ENCODE measurements at places on chromosomes 6 and 20.

DNA sequence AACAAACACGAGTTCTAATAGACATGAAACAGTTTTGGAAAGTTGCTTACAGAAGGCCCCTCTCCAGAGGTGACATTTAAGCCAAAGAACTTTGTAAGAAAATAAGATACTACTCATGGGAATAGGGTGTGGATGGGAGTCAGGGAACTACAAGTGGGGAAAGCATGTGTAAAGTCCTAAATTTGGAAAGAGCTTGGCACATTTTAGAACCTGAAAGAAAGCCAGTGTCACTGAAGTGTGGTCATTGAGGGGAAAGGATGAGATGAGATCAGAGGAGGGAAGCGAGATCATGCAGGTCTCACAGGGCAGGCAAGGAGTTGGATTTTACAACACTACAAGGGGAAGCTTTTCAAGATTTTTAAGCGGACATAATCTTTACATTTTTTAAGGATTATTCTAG, 38.0 kb downstream of the VGLL2 start:
- no peak for DNase-seq

DNA sequence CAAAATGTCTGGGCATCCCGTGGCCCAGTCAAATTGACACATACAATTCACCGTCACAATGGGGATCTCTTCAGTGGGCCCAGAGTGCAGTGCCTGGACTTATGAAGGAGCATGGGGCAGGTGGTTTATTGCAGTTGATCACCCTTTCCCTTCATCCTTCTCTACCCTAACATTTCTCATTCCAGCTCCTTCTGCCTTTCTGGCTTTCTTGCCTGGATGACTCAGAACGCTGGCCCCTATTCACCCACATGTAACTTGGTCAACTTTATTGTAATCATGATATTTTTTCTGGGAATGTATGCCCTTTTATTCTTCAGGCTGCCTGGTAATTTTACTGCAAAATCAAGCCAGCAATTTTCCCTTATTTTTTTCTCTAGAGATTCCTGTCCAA, 179.9 kb upstream of the DTNBP1 start:
- no peak for DNase-seq

DNA sequence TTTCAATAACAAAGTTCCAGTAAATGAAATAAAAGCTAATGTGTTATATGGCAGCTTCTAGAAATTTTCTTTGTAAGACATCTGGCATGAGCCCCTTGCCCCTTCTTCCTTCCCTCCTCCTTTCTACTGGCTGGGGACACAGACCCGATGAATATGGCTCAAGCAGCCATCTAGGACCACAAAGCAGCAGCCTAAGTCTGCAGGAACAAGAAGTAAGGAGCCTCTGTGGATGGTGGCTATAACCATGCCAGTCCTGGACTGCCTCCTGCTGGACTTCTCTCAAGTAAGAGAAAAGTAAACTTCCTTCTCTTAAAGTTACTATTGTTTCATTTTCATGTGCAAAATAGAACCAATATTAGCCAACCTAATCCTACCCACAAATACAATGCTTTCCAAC, 114.9 kb upstream of the DST start:
- DNase-seq = no peak

DNA sequence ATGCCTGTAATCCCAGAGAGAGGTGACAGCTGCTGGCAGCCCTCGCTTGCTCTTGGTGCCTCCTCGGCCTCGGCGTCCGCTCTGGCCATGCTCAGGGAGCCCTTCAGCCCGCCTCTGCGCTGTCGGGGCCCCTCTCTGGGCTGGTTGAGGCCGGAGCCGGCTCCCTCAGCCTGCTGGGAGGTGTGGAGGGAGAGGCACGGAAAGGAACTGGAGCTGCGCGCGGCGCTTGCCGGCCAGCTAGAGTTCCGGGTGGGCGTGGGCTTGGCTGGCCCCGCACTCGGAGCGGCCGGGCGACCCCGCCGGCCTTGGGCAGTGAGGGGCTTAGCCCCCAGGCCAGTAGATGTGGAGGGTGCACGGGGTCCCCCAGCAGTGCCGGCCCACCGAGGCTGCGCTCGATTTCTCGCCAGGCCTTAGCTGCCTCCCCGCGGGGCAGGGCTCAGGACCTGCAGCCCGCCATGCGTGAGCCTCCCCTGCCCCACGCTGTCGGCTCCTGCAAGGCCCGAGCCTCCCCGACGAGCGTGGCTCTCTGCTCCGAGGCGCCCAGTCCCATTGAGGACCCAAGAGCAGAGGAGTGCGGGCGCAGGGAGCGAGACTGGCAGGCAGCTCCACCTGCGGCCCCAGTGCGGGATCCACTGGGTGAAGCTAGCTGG, 34.6 kb downstream of the C6orf52 start:
- no peak for DNase-seq

GRCh38 chr6:163123098-163123497, 291.4 kb upstream of the QKI start:
- no peak for DNase-seq

Data from CD4-positive, alpha-beta T cell treated with Interleukin-21 for 1 hour (primary cell).